ENCODE measurements at places on chromosomes 6 and 20. TPM values are rescaled to one million over a fixed set of nuclear protein-coding genes. Genes with fewer than 3 reads are reported as not detected.

CST5 gene
- 0.55 TPM for total RNA-seq

MDFI gene
- 11.0 TPM for total RNA-seq

PTCHD4 gene
- total RNA-seq = 4.1 TPM

UBE2C gene
- 1.4 TPM for total RNA-seq

PXDC1 gene
- total RNA-seq = 70.8 TPM

OPRL1 gene
- 1.9 TPM for total RNA-seq

IL20RA gene
- 13.3 TPM for total RNA-seq

C6orf89 gene
- total RNA-seq = 57.9 TPM

FUCA2 gene
- total RNA-seq = 50.6 TPM

XKR7 gene
- 0.09 TPM for total RNA-seq

PRL gene
- not detected for total RNA-seq

CCDC28A gene
- total RNA-seq = 19.3 TPM

GRCh38 chr6:13250703-13251102 is 77.6 kb downstream of the TBC1D7 start:
- DNase-seq = no peak

GRCh38 chr6:93013054-93013453 is 406.3 kb downstream of the EPHA7 start:
- no peak for DNase-seq

GRCh38 chr6:108948181-108948661 is 100.0 kb downstream of the ARMC2 start:
- DNase-seq = no peak

DNA sequence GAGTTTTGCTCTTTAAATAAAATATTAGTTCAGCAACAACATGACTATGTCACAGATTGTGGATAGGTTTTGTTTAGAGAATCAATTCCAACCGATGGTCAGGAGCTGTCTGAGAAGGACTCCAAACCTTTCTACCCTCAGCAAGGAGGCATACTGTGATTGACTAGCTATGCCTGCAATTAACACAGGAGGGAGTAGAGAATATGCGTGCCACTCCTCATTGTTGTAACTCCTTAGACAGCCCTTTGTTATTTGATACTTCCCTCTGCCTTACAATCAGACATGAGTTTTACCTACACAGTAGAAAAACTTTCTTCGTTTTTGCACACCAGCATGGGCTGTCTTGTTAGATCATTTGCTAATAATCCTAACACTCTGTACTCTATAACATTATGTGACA is 796.5 kb downstream of the PRIM2 start:
- no peak for DNase-seq

GRCh38 chr20:43198607-43199006 is 8.9 kb upstream of the PTPRT start:
- no peak for DNase-seq

DNA sequence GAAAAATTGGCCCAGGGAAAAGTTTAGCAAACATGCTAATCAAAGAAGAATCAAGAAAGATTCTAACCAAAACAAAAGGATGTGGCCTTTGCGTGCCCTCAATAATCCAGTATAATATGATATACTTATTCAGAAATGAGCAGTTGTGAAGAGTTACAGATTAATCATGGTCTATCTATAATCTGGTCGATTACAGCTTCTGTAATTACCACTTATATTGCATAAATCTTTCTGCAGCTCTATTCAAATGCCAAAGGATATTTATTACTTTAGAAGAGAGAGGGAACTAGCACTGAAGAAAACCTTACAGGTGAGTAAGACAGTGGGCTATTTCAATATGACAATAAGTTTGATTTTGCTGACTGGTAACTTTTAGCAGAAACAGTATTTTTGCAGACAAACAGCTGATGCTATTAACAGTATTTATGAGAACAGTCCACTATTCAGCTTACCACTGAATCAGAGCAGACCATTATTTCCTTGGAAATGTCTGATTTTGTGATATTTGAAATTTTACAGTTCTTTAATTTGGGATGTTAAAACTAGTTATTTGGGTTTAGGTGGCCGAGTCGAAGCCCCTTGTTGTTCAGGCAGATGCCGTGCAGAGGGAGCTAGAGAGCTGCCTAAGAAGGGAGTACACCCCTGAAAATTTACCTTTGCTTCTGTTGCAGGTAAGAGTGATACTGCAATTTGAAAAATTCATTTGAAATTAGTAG is 92.2 kb downstream of the CEP57L1 start:
- no peak for DNase-seq

- DNase-seq = no peak
Measured at GRCh38 chr6:152034631-152035030, 227.1 kb downstream of the ESR1 start.

- DNase-seq = no peak
Measured at GRCh38 chr6:41197234-41197633, 3.7 kb downstream of the TREML2 start.

GRCh38 chr20:44768854-44769480 is 23.3 kb downstream of the KCNK15 start:
- DNase-seq = no peak

DNA sequence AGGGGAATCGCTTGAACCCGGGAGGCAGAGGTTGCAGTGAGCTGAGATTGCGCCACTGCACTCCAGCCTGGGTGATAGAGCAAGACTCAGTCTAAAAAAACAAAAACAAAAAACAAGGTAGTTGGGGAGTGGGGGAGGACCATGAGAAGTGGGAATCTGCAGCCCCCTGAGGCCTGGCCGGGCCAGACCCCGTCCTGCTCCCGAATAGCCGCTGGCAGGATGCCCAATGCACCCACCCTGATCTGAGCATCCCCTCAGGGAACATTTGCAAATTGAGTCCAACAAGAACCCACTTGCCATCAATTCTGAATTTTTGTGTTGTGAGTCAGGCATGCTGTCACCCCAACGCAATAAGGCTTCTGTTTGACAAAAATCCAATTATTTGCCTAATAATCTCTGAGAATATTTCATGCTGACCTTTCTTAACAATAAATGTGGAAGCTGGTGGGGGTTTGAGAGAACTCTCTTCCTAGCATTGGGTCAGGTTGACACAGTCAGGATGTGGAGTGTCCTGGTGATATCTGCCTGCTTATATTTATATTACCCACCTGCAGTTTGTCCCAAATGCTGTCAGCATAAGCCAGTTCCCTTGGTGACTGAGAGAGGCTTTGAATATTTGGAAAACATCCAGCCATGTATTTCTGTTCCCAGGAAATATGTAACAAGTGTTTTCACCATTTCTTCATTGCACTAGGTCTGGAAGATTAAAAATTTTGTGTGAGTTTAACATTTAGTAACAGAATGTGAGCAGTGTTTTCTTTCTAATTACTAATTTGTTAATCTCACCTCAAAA is 28.4 kb upstream of the FRMD1 start:
- DNase-seq = peak; percentile 45

DNA sequence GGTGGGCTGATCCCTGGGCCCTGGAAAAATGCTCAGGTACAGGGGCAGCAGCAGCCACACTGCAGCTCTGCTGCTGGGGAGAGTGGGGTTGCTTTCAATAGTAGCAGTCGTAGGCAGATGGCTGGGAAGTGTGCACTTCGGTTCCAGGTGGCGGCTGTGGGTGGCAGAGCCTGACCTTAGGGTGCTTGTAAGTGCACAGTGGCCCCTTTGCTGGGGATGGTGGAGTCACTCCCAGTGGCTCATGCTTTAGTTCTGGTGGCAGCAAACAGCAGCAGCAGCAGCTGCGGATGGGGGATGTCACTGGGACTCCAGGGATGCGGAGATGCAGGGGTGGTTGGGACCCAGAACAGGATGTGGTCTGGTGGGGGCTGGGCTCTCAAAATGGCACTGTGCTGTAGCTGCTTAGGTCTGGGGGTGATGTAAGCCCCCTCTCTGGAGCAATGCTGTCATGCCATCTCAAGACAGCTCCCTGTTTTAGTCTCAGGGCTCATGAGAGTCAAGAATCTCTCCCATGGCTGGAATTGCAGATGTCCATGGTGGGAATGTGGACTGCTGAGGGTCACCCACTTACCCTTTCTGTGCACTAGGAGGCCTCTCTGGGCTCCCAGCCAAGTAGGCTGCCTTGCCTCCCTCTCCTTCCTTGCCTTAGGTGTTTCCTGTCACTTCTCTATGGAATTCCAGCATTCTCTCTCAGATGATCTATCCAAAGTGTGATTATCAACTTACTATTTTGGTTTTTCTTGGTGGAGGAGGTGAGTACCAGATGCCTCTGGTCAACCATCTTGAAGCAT is 146.7 kb upstream of the SLC22A23 start:
- no peak for DNase-seq

DNA sequence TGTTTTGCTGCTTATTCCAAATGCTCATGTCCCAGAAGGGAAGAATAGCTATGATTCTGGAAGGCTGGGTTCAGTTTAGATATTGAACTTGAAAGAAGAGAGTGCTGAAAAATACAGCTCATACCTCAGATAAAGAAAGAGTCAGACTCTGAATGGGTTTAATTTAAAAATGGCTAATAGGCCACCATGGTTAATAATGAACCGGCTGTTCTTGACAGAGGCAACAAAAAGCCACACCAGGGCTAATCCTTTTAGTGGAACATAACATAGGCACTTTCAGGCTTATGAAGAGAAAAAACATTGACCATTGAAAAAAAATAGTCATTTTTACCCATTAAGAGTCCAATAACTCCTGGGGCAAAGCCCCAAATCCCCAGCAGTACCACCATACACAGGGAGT is 59.4 kb downstream of the TNFRSF21 start:
- DNase-seq = no peak

GRCh38 chr6:111832833-111833418 is 40.3 kb downstream of the FYN start:
- no peak for DNase-seq

DNA sequence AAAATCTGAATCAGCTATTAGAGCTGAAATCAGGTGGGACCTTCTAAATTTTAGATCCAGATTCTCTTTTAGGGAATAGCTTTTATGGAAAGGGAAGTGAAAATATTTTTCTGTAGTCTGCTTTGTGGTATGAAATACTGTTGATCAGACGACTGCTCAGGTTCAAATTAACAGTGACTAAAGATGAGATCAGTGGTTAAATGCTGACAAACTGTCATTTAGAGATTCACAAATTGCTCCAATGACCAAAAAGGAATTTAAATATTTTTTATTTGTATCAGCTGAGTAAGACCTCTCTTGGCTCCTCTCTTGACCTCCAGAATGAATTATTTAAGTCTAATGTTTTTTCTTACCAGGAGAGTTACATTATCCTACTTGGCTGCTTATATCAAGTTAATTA is 77.3 kb downstream of the KCNQ5 start:
- no peak for DNase-seq

- no peak for DNase-seq
Measured at GRCh38 chr6:15330174-15330944, 84.5 kb downstream of the JARID2 start.

DNA sequence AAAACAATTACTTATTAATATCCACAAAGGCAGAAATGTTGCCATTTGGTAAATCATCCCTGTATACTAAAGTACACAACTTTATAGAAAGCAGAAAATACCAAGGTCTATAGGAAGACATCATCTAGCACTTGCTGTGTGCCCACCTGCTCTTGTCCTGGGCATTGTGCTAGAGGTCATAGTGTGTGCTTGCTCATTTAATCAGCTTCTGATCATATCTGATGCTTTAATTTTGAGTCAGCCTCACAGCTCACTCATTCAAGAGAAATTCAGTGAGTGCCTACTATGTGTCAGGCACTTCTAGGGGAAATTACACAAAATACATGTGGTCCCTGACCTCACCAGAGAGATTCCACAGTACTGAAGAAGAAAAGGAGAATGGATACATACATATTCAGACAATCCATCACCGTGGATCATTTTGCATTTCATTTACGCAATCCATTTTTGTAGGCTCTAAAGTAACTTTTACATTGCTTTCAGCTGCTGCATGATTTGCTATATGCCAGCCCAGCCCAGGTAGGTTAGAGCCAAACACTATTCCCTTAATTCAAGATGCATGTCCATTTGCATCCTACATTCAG is 167.9 kb upstream of the MCHR2 start:
- no peak for DNase-seq

DNA sequence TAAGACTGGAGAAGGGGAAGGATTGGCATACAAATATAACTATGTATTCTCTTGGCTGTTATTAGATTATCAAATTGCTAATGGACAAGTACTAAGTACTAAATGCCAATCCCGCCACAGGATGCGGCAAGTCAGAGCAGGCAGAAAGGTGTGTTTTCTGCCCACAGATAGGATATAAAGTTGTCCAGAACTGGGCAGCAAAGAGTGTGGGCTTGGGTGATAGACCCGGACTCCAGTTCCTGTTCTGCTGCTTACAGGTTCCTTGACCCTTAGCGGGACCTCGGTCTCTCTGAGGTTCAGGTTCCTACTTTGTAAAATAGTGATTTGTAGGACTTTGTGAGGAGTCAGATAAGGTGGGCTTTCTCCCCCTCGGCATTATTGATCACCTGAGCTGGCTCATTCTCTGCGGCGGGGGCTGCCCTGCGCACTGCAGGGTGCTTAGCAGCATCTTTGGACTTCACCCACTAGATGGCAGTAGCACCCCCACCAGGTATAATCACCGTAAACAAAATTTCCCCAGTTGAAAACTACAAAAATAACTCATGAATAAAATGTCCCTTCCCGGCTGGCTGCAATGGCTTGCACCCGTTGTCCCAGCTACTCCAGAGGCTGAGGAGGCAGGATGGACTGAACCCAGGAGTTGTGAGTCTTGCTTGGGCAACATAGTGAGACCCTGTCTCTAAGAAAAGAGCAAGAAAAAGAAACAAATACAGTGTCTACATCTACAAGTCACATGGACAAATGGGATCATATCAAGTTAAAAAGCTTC is 193.1 kb downstream of the DOK5 start:
- DNase-seq = no peak

DNA sequence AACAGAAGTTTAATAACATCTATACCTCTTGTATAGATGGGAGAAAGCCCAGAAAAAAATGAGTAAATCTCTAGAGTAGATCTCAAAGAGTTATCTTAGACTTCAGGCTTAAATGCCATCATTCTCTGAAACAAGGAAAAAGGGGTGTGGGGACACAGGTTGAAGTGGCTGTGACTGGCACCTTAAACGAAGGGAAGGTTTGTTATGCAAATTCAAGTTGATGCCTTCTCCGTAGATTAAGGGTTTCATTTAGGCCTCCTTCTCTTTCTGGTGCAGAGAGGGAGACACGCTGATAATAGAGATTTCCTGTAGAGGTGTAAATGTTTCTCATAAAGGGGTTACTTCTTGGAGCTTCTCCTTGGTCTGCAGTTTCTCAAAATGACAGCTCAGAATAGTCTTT is 252.1 kb downstream of the CD83 start:
- DNase-seq = no peak

DNA sequence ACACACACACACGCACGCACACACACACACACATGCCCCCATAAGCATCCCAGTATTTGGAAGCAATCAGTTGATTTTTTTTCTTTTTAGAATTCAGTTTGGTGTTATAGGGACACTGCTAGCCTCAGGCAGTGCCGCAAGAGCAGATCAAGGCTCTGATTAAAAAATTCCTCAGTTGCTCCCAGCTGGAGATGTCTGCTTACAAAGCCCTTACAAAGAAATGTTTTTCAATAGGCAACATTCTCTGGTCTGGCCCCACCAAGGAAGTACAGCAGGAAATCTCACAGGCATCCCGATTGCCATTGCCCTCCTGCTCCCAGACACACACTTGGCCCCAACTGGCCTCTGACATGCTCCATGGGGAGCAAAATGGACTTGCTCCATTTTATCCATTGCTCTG is 22.9 kb upstream of the CD83 start:
- no peak for DNase-seq
